LHCN-M2 (cell line): ENCODE measurements at places on chromosomes 1 and 21. TPM values are rescaled to one million over a fixed set of nuclear protein-coding genes. Genes with fewer than 3 reads are reported as not detected.
A peak's percentile ranks its signal among the peaks of the same experiment; 100 is the strongest.

DNA sequence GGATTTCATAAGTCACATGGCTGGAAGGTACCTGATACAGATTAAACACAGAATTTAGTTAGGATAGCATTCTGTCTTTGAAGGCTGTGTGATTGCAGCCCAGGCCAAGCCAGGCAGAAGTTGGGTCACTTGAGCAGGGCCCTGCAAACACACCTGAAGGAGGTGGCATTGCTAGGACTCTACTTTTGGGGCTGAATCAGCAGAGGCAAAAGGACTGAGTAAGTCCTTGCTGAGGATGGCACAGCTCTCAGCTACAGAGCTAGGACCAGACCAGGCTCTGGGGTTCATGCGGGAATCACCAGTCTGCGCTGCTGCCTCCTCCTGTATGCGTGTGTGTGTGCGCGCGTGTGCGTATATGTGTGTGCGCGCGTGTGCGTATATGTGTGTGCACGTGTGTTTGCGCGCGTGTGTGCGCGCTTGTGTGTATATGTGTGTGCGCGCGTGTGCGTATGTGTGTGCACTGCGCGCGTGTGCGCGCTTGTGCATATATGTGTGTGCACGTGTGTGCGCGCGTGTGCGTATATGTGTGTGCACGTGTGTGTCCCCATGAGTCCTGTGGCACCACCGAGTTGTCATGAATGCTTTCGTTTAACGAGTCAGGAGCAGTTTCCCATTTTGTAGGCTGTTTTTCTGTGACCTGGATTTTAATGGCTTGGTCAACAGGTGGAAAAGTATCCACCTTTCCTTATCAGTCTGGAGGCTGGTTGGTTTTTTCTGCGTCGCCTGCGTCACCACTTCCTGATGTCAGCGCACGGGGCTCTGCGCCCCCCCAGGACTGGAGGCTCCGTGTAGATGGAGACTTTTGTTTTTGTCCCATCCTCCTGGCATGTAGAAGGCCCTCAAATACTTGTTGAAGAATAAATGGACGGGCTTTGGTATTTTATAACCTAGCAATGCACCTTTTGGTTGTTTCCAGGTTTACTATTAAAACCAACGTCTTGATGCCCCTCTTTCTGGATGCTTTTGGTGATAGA, 34.7 kb downstream of the ADARB1 start:
- no peak for DNase-seq

DNA sequence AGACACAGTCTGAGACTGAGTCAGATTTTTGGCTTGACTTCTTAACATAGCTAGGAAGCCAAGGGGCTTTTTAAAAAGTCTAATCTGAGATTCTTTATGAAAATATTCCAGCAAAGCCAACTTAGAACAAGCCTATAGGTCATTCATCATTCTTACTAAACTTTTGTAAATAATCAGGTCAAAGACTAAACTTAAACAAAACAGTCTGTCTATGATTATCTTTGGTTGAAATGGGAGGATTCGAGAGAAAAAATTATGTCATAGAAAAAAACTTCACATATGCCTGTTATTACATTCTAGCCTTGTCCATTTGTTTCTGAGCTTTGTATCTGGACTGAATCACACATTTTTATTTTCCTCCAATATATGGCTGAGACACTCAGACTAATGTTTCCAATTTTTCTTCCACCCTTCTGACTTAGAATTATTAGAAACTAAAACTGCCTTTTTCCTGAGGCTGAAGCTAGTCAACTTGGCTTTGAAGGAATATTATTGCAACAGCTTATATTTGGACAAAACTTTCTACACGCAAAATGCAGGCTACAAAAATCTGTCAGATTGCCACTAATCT, 83.3 kb downstream of the ETS2 start:
- no peak for DNase-seq

Gene MEX3A
- 4.9 and 5.8 TPM in 2 replicates for total RNA-seq

DNA sequence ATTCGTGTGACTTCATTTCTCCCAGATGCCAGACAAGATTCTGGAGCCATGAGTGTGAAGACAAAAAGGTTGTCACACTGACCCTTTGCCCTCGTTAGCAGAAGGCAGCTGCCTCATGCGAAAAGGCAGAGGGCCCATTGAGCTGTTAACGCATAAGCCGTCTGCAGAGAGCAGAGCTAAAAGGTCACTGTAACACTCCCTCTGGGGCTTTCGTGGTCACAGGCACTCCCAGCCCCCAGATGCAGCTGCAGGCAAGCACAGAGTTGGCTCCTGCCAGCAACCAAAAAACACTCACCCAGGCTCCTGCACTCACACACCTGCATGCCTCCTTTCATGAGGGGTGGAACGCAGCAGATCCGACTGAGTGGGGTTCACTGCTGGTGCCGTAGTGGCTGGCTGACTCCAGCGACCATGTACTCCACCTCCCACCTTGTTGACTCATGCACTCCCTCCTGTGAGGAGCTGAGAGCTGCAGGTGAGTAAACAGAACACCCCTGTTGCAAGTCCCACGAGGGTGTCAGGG, 287.5 kb downstream of the SMYD3 start:
- no peak for DNase-seq

DNA sequence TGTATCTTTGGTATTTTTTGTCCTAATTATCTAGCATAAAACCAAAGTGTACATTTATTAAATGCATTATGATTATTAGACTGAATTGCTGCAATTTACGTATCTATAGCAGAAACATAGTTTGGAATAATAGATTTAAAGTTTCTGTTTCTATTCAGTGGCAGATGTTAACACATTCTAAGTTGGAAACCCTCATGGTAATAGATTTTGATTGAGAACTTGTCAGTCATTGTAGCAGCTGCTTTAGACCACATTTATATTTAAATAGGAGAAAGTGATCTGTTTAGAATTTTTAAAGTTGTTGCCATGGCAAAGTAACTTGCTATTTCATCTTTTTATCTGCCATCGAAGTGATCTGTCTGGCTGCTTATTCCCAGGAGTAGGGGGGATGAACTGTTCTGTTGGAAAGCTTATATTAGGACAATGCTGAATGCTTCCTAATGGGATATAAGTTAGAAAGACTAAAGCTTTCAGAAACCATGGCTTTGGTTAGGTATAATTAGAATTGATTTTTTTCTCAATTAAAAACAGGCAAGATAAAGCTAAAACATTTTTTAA, 61.6 kb downstream of the HS2ST1 start:
- peak; percentile 45 for DNase-seq

Gene VHLL
- total RNA-seq = not detected in 2 replicates

- no peak for DNase-seq
These were observed 22.4 kb upstream of the FCER1A start for GRCh38 chr1:159279773-159280172.

DNA sequence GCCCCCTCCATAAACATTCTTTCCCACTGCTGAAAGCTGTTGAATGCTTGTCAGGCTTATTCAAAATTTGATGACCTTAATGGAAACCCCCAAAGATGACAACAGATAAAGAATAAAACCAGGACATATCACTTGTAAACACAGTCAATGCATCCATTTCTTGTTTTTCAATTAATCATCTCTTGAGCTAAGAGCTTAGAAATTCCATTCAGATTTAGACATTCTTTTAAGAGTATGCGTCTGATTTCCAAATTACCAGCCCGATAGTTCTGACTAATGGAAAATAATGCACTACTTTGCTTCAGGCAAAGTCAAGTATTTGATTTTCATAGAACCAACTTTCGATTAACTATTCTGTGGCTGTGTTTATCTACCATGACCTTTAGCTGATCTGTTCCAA, 100.6 kb upstream of the RUNX1 start:
- no peak for DNase-seq

DNA sequence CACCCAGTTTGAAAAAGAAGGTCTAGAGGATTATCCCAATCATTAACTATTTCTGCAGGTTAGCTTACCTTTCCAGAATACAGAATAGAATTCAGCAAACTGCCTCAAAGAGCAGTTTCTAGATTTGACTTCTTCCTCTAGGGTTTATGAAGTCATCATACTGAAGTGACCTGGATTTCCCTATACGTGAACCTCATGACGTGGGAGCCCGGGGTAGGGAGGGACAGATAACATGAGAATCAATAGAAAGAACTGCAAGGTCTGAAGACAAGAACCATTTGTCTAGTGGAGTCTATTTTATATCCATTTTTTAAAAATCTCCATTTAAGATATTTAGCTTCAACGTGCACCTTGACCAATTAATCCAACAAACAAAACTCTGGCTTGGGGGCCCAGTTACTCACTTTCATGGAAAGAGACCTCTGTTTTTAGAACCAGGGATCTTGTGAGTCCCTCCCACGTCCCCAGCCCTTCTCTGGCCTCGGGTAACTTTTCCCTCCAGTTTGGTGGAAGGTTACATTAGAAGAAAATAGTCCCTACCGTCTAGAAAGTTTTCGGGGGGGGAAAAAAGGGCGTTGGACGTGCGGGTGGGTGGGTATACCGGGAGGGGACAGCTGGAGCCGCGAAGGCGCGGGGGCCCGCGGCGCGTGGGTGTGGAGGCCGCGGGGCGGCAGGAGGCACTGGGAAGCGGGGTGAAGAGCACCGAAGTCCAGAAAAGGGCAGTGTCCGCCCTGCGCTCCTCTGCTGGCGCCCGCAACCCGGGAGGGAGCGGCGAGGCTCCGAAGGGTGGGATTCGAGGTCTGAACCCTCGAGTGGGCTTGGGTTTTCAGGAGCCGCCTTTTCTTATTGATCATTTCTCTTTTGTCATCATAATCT, 13.8 kb upstream of the POGZ start:
- no peak for DNase-seq

Gene CA6
- not detected in 2 replicates for total RNA-seq

DNA sequence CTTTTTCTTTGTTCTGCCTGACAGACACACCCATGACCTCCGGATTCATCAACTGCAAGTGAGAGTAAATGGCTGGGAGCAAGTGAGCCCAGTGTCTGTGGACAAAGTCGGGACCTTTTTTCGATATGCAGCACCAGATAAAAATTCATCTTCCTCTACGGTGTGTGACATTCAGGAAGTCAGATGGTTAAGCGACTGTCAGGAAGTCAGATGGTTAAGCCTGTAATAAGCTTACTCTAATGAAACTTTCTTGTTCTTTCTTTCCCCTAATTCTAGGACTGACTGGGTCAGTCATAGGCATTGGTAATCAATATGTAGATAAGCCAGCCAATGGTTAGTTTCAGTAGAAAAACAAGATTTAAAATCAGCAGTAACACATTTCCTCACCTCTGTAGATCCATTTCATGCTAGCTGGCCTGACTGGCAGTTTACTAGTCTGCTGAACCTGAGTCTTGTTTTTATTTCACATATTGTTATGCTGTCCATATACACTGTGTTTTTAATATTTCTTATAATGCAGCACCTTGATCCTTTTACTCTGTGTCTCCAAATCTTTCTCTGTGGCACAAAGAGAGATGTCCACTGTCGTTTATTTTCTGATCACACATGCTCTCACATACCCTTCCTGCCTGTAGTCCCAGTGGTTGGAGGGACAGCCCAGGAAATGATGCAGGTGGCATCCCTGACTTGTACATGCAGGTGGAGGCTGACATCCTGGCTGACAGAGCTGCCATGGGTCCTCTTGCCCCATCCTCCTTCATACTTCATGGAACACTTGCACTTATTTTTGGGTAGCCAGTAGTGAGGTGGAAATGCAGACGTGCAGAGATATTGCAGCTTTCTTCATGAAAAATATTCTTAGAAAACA, 115.8 kb downstream of the VPS13D start:
- DNase-seq = no peak

DNA sequence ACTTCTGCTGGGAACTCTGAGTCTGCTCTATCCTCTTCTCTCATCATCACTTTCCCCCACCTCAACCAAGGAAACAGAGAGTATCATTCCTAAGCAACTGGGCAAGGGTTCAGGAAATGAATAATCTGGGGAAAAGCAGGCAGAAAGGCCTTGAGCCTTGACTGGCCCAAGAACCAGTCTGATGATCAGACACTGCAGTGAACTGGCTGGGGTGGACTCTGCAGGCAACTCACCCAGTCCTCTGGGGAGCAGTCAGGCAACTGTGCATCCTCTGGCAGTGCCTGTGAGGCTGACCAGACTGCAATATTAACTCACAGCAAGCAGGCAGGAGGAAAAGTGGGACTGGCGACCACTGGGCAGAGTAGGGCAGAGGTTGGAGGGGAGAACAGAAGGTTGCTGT, 991 bp downstream of the ANKRD35 start:
- DNase-seq = peak; percentile 76

Gene PCSK9
- total RNA-seq = 0.06 and 0.11 TPM in 2 replicates

- no peak for DNase-seq
These were observed 191.6 kb upstream of the ZC3H12A start for GRCh38 chr1:37282764-37283163.

DNA sequence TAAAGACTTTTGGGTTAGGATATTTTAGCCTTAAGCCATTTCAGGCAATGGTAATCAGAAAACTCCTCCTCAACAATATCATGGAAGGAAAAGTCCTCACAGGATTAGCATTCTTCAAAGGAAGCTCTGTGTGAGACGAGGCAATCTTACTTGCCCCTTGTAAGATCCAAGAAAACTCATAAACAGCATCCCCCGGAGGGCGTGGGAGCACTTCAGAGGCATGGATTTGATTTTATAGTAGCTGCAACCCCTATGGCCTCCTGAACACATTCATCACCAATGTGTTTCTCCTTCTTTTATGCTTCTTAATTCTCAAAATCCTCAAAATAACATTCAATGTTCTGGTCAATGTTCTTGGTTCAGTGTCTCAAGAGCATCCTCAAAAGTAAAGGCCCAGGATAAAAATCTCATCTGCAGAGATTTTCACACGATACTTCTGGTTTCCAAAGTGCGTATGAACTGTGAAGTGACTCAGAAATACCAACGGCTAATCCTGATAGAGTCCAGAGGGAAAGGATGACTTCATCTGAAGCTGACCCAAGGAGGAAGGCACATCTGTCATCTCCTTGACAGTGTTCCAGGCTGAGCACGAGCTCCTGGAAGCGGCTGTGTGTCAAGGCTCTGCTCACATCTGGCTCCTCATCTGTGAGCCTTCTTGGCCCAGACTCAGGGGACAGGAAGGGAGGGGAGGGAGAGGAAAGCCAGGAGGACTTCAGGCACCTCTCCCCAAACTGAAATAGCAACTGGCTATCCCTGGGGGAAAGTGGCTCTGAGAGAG, 49.3 kb upstream of the PSEN2 start:
- DNase-seq = peak; percentile 93

Gene CFAP74
- not detected in 2 replicates for total RNA-seq

DNA sequence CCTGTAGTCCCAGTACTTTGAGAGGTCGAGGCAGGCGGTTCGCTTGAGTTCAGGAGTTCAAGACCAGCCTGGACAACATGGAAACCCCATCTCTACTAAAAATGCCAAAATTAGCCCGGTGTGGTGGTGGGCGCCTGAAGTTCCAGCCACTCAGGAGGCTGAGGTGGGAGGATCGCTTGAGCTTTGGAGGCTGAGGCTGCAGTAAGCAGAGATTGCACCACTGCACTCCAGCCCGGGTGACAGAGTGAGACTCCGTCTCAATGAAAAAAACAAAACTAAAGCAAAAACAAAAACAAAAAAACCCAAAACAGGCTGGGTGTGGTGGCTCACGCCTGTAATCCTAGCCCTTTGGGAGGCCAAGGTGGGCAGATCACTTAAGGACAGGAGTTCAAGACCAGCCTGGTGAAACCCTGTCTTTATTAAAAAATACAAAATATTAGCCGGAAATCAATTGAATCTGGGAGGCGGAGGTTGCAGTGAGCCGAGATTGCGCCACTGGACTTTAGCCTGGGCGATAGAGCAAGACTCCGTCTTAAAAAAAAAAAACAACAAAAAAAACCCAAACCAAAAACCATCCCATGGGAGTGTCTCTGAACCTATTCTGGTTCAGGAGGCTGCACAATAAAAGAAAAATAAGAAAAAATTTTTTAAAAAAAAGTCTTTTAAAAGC, 1.7 kb upstream of the CGN start:
- no peak for DNase-seq

GRCh38 chr21:16620786-16621320, 891.1 kb downstream of the USP25 start:
- no peak for DNase-seq

Gene HES3
- total RNA-seq = not detected in 2 replicates
